ENCODE measurements at places on chromosomes 4 and X.

- DNase-seq: no peak
Measured at GRCh38 chr4:120830204-120830603, 92.3 kb downstream of the PRDM5 start.

DNA sequence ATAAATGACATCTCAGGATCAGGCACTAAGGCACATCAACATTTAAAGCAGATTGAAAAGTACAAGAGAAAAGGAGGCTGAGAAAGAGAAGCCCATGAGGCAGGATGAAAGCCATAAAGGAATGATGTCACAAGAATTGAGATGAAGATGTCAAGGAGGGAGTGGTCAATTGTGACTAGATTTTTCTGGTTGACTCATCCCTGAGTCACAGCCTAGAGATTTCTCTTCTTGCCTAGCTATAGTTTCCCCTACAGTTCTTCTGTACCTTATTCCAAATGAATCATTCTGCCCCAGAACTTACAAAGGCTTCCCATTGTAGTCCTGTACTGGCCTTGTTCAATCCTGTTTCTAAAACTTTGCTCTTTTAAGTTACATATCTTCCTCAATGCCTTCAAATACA is 3.4 kb upstream of the USP53 start:
- DNase-seq: no peak

DNA sequence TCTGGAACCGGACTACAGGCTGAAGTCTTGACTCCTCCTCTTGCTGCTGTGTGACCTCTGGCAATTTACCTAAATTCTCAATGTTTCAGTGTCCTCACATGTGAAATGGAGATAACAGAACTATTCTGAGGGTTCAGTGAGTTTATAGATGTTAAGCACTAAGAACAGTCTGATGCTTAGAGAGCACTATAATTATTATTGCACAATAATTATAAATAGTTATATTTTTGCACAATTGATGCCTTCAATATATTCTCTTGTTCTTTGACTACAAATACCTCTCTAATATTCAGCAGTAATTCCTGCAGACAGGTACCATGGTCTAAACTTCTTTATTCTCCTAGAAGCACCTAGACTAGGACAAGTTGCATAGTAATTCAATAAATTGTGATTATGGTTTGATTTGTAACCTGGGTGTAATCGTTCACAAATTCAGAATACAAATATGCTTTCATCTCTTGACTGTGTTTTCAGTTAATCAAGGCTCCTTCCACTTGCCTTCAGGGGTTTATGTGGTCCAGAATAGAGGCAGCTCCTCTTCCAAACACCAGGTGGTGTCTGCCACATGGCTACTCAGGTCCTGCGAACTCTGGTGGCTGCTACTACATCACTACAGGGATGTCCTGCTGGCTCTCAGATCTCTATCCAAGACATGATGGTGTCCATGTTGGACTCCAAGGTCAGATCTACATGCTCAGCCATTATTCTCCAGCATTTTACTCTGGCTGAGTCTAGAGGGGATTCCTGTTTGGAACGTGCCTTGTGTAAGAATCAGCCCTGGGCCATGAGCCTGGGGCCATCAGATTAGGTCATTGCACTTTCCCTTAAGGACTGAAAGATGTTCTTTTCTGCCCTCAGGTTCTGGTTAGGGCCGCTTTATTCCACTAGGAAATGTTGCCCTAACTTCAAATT is 103.4 kb downstream of the QRFPR start:
- DNase-seq: no peak

DNA sequence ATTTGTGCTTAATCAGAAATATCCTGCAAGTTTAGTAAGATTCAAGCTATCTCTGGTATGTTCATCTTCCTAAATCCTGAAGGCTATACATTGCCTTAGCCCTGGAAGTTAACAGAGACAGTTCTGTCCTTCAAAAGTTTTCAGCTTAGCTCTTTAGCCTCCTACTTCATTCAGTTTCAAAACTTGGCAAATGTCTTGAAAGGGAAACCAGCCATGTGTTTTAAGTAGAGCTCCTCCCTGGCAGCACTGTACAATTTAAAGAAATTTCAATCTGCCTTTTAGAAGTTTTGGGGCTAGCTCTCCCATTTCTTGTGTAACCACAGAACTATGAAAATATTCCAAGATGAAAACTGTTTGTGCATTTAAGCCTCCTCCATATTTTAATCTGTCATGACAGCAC is 47.0 kb downstream of the FANCB start:
- DNase-seq: no peak

GRCh38 chrX:151621422-151621821 is 57.9 kb downstream of the PASD1 start:
- no peak for DNase-seq

GRCh38 chr4:116150152-116150551 is 935.2 kb downstream of the TRAM1L1 start:
- DNase-seq: no peak

DNA sequence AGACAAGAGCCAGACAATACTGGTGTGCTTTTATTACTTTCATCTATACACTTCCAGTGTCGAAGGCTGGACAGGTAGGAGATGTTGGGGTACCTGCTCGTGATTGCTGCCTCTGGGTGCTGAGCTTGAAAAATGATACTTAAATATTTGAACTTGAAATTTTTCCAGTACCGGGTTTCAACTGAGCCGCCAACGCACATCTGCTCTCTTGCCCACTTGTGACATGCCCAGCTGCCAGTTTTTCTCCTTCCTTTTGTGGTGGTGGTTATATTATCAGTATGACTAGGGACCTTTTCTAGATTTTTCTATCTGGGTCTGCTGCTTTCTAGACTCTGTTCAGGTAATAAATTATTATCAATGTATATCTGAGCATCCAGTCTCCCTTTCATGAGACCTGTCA is 3.4 kb downstream of the OGT start:
- no peak for DNase-seq

- DNase-seq: no peak
Measured at GRCh38 chr4:3611778-3612177, 79.6 kb upstream of the LRPAP1 start.

GRCh38 chr4:97139791-97140190 is 1003.5 kb downstream of the STPG2 start:
- DNase-seq: no peak

DNA sequence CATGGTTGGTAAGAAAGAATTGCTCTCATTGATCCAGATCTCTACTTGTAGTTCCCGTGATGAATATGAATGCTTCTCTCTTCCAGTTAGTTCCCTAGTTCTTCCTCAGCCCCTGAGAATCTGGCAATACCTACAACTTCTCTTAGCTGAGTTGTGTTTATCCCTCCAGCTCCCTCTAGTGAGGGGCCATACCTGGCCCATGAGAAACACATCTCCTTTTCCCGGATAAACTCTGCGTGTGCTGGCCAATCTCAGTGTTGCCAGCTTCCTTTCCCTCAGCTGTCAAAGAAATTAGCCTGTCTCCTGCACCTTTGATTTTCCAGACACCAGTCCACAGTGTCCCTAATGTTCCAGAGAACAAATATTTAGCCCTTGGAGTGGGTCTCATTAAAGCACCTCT is 5.7 kb downstream of the CBLL2 start:
- DNase-seq: no peak

- no peak for DNase-seq
Measured at GRCh38 chrX:22069586-22069985, 37.5 kb downstream of the PHEX start.

- DNase-seq: no peak
Measured at GRCh38 chrX:48785186-48785539, 1.2 kb upstream of the GATA1 start.

DNA sequence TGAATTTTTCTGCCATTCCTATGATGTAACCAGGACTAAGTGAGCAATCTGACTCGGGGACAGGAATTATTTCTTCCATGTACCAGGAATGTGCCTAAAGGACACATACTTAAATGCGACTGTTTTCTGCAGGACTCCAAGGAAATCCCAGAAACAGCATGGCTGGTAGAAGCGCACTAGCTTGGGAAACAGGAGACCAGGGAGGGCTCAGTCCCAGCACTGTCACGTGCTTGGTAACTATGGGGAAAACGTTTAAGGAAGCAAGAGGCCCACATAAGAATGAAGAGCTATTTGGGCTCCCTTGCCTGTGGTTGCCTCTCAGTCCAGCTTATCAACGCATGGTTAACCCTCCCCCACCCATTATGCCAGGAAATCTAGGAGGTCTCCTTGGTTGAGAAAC is 19.6 kb downstream of the MPP1 start:
- no peak for DNase-seq

GRCh38 chrX:68175562-68175961 is 257.7 kb downstream of the OPHN1 start:
- no peak for DNase-seq

- no peak for DNase-seq
Measured at GRCh38 chrX:132532913-132533312, 44.1 kb upstream of the MBNL3 start.

DNA sequence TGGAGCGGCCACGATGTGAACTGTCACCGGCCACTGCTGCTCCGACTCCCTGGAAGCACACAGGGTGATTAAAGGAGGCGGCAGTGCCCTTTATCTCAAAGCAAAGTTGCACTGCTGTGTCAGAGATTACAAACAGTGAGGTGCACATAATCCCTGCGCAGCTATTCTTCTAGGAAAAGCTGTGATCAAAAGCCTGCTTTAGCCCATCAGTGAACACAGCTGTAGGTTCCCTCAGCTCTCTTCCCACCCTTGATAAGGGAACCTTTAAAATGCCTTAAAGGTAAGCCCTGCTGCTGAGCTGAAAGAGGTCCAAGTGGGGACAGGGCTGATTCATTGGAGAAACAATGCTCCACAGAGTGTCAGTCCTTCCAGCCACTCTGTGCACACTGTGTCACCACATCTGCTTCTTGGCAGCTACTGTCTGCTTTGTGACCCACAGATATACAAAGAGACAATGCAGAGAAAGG is 127.6 kb downstream of the EIF4E start:
- no peak for DNase-seq

DNA sequence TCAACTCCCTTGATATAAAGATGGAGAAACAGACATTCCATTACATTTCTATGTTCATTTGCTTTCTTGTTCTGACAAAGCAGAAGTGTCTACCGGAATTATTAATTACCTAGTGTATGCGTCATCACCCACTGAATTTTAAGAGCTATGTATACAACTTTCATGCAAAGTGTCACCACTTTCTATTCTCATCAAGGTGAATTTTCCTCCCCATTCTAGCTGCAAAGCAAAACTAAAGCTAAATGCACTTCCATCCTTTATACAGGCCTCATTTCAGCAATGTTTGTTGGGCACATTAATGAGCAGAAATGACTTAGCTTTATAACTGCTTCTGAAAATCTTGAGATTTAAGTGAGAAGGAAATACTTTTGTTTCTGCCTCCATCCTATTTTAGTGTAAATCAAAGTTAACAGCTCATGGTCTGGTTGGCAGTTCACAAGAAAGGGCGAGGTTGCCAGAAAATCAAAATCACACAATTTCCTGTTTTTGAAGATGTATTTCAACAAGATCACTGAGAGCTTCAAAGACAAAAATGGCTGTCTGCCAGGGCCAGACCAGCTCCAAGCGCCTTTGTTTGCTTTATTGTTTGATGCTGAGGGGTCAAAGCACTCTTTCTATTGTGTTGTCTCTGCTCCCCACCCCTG is 7.2 kb upstream of the FAM9C start:
- DNase-seq: no peak

DNA sequence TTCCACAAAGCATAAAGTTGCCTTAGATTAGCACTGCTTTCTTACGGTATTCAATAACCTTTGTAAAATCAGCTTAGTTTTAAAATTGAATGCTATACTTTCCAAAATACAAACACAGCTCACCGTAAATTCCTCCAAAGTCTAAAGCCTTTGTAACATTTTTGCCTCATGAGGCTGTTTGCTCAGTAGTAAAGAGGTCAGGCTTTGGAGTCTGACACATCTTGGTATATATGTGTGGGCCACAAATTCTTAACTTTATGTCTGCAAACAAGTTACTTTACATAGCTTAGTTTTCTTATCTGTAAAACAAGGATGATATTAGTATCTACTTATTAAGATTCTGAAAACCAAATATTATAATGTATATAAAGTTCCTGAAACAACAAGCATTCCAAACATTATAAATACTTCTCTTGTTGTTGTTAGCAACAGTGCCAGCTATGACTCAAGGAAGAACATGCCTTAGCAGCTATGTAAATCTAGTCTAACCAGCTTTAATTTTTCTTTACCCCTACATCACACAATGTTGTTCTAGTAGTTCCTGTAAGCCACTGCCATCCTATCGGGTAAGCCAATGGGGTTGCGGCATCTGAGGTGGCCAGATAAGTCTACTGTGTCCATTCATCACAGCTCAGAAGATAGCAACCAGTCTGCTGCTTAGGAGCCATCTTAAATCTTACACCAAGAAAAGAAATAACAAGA is 709.0 kb downstream of the KLHL13 start:
- DNase-seq: no peak

DNA sequence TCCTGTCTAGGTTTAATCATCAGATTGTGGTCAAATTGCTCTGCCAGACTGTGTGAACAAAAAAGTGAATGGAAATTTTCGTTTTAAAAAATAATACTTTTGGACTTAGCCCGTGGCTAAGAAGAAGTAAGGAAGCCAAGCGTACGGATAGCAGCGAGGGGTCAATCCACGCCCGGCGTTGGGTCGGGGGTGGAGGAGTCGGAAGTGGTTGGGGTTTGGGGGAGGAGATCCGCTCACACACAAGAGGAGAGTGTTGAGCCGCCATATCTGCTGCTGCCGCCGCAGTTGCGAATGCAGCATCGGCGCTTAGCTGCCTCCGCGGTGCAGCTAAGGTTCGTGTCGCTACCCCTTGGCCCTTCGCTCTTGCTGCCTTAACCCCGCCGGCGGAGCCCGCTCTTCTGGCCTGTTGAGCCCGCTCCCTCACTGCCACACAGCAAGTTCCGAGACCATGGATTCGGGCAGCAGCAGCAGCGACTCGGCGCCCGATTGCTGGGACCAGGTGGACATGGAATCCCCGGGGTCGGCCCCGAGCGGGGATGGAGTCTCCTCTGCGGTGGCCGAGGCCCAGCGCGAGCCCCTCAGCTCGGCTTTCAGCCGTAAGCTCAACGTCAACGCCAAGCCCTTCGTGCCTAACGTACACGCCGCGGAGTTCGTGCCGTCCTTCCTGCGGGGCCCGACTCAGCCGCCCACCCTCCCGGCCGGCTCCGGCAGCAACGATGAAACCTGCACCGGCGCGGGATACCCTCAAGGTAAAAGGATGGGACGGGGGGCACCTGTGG is at the start of gene GSPT2:
Gene GSPT2 (plus strand): TSS at position 264 of the 779 bp plus-strand sequence. CDS start 185 bp downstream, at position 449.
- peak; percentile 45 for DNase-seq

DNA sequence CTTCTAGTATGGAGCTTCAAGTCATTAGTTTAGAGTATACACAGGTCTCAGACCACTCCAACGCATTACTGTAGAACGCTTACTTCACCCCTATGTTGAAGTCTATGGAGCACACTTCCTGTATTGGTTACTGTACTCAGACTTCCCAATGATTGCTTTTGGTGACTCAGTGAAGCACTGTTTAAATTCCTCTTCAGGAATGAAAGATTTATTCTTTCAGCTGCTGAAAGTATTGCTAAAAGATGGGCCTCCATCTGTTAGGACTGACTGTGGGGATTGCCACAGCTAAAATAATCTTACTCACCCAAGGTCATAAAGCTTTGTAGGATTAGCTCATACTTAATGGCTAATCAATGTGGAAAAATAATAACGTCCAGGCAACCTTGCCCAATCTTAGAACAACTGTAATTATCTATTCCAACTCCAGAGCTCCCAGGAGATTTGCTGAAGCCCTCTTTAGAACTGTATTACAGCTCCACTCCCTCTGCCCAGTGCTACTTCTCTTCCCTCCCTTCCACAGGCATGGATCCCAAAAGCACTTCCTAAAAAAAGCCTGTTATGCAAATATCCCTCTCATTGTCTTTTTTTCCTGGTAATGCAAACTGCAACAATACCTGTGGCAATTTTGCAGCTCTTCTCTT is 281.9 kb upstream of the HS3ST1 start:
- no peak for DNase-seq

GRCh38 chr4:76518241-76518640 is 83.2 kb downstream of the SHROOM3 start:
- DNase-seq: no peak
